ENCODE measurements at places on chromosomes 12 and 14. TPM values are rescaled to one million over a fixed set of nuclear protein-coding genes. Genes with fewer than 3 reads are reported as not detected.

SEC23A gene
- total RNA-seq = 40.7 TPM

TMEM229B gene
- total RNA-seq = 3.2 TPM

TCL1B gene
- not detected for total RNA-seq

IFI27 gene
- 70.2 TPM for total RNA-seq

PAH gene
- not detected for total RNA-seq

IRAK3 gene
- 7.9 TPM for total RNA-seq

FAM181A gene
- not detected for total RNA-seq

NKX2-1 gene
- not detected for total RNA-seq

KRT6A gene
- total RNA-seq = 279 TPM
